ENCODE measurements at places on chromosomes 1 and 21. TPM values are rescaled to one million over a fixed set of nuclear protein-coding genes. Genes with fewer than 3 reads are reported as not detected.
A peak's percentile ranks its signal among the peaks of the same experiment; 100 is the strongest.

- no peak for ATAC-seq
Measured at GRCh38 chr1:93078638-93078985, 471 bp upstream of the MTF2 start.

The TOMM20 gene
- 102 TPM for total RNA-seq

- ATAC-seq = peak; percentile 36
Measured at GRCh38 chr21:35525443-35525842, 476.3 kb upstream of the RUNX1 start.

DNA sequence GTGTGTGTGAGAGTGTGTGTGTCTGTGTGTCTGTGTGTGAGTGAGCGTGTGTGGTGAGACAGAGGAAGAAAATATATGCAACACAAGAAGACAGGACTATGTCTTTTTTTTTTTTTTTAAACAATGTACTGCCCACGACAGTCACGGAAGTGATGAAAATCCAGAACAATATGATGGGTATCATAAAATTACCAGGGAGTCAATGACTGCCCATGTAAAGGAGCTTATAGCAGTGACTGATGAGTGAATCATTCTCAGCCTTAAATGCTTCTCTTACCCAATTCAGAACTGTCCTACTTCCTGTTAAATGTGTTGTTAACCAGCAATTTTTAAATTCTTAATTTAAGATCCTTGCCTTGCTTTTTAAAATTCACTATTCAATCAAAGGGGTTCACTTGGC, 46.6 kb downstream of the RGS7 start:
- ATAC-seq = no peak

DNA sequence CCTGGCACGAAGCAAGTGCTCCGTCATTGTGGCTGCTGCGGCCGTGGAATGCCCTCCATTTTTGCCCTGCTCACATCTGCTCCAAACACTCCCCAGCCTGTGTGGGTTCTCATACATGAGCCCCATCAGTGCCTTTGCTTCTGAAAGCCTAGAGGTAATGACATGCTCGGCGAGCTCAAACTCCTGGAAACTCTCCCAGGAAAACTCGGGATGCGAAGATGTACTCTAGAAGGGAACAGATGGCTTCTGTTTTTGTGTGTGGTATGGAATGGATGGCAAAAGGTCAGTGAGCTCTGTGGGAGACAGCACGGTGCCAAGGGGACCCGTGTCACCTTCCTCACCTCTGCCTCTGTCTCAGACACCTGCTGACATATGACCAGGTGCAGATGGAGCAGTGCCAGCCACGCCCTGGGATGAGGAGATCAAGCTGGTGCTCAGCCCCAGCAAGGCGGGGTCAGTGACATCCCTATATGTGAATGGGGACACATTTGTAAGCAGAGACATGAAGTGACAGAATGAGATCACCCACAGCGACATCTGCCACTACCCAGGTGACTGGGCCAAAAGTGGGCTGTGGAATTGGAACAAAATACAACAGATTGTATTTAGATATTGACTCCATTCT, 84.1 kb upstream of the COX20 start:
- peak; percentile 69 for ATAC-seq

DNA sequence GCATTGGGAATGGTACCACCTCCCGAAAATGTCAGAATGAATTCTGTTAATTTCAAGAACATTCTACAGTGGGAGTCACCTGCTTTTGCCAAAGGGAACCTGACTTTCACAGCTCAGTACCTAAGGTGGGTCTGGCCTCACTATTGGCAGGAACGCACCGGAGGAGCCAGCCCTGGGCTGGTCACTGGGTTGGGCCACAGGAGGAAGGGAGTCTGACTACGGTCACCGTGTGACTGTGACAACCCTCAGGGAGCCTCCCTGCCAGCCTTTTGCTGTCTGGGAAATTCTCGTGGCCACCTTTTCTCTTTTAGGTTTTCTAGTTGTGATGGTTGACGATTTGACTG, 2.2 kb downstream of the IL10RB start:
- ATAC-seq = peak; percentile 63

GRCh38 chr1:67701876-67702275, 16.9 kb downstream of the GADD45A start:
- ATAC-seq = no peak

DNA sequence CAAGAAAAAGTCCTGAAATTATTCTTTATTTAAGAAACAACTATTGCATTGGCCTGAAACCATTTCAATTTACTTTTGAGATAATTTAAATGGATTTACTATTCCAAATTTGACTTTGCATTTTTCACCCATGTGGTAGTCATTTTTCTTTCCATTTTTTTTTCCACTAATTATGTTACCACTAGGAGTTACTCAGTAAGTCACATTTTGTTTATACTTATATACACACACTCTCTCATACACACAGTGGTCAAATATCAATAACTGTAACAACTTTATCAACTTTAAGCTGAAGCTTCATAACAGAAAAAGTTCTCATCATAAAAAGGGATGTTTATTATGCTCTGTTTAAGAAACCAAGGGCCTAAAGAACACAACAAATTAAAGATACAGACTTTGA, 222.8 kb downstream of the SIPA1L2 start:
- no peak for ATAC-seq

GRCh38 chr1:89273324-89273778, 691 bp upstream of the GBP5 start:
- ATAC-seq = no peak

GRCh38 chr1:169495046-169495775, 9.5 kb upstream of the SLC19A2 start:
- peak; percentile 80 for ATAC-seq

GRCh38 chr1:70842562-70842961, 205.1 kb downstream of the PTGER3 start:
- no peak for ATAC-seq

GRCh38 chr1:116020668-116021272, 44.5 kb downstream of the SLC22A15 start:
- peak; percentile 67 for ATAC-seq

DNA sequence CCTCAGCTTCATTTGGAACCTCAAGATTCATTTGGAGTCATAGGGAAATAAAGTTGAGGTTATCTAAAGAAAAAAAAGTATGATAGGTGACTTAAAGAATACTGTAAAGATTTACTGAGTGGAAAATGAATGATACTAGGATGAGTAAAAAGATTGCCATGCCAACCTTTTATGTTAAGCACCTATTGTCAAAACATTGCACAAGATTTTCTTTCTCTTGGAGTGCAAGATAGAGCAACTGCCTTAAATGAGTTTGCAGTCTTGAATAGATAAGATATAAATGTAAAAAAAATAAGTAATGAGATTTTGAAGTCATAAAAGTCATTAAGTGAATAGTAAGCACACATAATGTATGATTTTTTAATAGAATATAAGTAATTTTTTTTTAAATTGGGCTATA, 5.1 kb upstream of the ANGPTL1 start:
- no peak for ATAC-seq

DNA sequence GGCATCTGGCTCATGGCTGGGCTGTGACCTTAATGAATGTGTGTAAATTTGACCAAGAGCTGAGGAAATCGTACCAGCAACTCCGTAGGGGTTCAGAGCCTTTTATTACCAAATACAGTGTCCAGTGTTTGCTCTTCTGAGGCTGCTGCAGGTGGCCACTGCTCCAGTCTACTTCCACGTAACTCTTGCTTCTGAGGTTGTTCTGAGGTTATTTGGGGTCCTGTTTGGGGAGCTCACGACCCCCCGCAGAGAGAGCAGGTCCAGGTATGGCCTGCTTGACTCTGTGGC, 33.6 kb downstream of the MAN1C1 start:
- no peak for ATAC-seq

DNA sequence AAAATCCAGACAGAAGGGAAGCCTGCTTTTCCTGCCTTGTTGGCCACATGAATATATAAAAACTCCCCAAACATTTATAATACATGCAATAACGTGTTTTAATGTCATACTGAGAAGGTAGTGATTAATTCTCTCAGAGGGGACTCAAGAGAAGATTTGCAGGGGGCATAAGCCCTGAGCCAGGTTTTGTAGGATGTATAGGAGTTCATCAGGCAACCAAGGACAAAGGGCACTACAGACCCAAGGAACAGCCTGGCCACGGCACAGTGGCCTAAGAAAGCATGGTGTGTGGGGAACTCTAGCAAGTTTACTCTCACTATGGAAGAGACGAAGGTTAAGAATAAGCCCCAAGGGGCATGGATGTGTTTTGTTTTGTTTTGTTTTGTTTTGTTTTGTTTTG, 15.4 kb upstream of the TNNI1 start:
- ATAC-seq = no peak

DNA sequence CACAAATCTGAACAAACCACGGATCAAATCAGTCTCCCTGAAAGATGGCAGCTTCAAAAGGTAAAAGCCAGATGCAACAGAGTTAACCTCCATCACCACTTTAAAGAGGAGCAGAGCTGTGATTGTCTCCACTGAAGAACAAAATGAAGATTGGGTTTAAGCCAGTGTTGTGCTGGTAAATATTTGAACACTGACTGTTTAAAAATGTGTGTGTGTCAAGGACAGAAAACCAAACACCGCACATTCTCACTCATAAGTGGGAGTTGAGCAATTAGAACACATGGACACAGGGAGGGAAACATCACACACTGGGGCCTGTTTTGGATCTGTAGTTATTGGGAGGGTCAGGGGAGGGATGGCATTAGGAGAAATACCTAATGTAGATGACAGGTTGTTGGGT, 83.9 kb downstream of the ST6GALNAC5 start:
- ATAC-seq = no peak

The SLC25A34 gene
- total RNA-seq = 0.68 TPM

DNA sequence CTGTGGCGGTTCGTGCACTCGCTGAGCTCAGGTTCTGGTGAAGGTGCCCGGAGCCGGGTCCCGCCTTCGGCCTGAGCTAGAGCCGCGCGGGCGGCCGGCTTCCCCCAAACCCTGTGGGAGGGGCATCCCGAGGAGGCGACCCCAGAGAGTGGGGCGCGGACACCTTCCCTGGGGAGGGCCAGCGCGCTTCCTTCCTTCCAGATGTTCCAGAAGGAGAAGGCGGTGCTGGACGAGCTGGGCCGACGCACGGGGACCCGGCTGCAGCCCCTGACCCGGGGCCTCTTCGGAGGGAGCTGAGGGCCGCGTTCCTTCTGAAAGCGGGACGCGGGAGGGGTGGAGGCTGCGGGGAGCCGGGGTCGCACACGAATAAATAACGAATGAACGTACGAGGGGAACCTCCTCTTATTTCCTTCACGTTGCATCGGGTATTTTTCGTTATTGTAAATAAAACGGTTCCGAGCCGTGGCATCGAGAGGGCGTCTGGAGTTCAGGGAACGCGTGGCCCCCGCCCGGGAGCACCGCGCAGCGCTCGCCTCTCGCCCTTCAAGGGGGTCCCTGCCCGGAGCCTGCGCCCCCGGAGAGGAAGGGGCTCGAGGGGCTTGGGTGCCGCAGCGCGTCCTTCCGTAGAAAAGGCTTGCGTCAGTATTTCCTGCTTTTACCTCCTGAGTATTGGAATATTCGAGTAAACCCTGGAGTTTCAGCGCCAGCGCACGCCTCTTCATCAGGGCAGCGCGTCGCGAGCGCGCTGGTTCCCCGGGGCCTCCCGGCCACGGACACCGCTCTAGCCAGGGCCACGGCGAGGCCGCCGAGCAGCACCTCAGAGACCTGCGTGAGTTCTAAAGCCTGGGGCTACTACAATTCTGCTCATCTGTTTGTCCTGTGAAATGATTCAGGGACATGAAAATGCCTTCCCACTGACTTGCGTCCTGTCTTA, 11.5 kb downstream of the YBEY start:
- peak; percentile 49 for ATAC-seq

The IGSF3 gene
- total RNA-seq = 55.4 TPM

The RAP1GAP gene
- 3.0 TPM for total RNA-seq

The ASPM gene
- total RNA-seq = 13.4 TPM

Data from esophagus mucosa (tissue), 1 donor.